NCI-H1105 (cell line): ENCODE measurements at places on chromosomes 11 and 22.

- DNase-seq, result no peak
These were observed 21.5 kb downstream of the PICALM start for GRCh38 chr11:86047275-86047991.

- DNase-seq, result peak; percentile 30
These were observed at the start of gene DEUP1 for GRCh38 chr11:93330446-93330984. TSS of gene DEUP1 (plus strand) at chr11:93330742. CDS start at chr11:93332260, 1,518 bp downstream.

GRCh38 chr22:28541137-28541536 is 138.5 kb downstream of the TTC28 start:
- DNase-seq, result no peak

DNA sequence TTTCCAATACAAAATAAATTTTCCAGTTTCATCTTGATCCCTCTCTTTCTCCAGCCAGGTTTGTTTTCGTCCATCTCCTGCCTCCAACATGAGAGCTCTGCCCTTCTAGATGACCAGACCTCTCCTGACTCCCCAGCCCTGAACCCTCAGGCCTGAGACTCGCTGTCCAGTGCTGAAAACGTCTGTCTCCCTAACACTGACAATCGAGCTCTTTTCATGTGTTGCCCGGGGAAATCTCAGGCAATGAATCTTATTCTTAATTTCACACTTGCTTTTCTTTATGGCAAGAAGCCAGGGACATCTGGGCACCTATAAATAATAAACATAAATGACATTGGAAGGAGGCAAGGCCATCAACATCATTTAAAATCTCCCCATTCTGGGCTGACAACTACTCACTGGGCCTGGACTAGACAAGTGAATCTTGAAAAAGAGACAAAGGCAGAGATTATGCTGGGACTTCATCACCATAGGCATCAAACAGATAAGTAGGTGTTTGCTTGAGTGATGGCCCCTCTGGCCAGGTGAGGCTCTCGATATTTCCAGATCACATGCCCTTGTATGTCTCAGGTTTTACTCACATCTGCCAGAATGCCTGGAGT is 274.5 kb upstream of the B3GAT1 start:
- DNase-seq, result no peak

DNA sequence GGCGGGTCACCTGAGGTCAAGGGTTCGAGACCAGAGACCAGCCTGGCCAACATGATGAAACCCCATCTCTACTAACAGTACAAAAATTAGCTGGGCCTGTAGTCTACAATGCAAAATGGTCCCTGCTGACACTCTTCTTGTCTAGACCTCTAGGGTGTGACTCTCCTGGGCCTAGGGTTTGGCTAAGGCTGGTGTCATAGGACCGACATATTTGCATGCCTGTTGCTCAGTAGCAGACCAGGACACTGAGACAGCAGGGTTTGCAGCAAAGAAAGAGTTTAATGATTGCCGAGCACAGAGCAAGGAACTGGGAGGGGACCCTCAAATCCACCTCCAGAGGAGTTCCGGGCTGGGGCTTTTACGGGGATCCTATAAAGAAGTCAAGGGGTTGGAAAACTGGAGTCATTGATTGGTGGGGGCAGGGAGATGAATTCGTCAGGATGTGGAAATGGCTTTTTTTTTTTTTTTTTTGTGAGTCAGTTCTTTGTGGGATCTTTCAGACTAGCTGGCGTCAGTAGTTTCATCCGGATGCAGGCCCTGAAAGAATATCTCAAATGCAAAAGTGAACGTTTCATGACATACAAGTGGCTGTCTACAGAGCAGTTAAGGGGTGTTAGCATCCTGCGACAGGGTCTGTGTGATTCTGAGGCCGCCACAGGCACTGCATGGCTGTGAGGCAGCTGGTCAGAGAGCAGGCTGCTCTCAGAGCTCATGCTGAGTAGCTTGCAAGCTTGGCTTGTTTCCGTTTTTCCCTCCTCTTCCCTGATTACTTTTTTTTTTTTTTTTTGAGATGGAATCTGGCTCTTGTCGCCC is 27.2 kb upstream of the A4GALT start:
- DNase-seq, result no peak

DNA sequence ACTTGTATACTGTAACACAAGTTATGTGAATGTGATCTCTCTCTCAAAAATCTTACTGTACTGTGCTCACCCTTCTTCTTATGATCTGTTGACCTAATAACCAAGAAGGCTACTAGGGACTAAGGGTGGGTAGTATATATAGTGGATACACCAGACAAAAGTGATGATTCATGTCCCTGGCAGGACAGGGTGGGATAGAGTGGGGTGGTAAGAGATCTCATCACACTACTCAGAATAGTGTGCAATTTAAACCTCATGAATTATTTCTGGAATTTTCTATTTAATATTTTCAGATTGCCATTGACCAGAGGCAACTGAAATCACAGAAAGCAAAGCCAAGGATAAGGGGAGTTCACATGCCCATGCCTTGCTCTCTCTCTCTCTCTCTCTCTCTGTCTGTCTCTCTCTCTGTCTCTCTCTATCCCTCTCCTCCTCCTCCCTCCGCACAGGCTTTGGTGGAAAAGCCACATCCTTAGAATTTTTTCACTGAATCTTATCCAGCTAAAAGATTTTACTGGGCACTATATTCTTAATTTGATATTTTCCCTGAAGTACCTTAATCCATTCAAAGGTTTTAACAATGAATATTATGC is 12.0 kb upstream of the STK33 start:
- DNase-seq, result no peak

GRCh38 chr22:22940961-22941605 is 53.5 kb downstream of the IGLL5 start:
- DNase-seq, result no peak

GRCh38 chr11:74255741-74256375 is 55.6 kb downstream of the P4HA3 start:
- peak; percentile 40 for DNase-seq

- peak; percentile 30 for DNase-seq
These were observed 4.2 kb downstream of the USP2 start for GRCh38 chr11:119377112-119377901.

DNA sequence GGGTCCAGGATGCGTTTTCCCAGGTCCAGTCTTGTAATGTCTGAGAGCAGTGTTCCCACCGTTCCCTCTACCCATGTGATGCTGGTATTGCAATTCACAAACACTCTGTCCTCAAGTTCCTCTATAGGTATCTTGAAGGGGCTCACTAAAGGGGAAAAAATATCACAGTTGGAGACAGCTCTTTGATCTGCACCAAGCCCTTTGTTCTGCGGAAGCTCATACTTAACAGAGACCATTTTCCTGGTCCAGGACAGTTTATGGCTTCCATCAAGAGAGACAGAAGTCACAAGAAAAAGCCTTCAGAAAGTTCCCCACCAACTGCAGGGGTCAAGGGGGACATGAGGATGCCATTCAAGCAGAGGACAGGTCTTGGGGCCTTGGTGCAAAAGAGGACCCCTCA is 2.1 kb downstream of the CD3D start:
- no peak for DNase-seq

DNA sequence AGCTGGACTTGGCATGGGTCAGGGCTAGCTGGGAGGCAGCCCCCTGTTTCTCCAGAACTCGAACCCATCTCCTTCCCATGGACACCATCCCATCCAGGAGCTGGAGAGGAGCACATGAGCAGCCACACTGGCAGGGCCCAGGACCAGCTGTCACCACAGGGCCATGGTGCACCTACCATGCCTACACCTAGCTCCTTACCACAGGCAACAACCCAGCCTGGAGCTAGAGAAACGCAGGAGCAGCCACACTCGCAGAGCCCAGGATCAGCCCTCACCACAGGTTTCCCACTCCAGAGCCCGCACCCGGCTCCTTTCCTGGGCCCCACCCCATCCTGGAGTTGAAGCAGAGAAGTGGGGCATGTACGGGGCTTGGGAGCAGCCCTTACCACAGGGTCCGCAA is 50.2 kb downstream of the GAB4 start:
- no peak for DNase-seq

DNA sequence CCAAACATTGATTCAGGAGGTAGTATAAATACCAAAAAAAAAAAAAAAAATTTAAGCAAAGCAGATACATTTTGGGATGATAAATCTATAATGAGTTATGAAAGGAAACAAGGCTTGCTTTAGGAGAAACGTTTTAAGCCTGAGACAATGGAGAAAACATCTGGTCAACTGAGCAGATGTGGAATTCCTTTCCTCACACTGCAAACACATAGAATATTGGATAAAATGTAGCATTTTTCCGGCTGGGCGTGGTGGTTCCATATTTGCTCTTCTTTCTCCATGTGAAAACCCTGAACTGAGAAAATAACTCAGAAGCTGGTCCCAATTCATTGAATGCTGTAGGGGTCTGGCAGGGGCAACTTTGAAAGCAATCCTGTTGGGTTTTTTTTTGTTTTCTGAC is 33.9 kb downstream of the ENDOD1 start:
- DNase-seq, result no peak

DNA sequence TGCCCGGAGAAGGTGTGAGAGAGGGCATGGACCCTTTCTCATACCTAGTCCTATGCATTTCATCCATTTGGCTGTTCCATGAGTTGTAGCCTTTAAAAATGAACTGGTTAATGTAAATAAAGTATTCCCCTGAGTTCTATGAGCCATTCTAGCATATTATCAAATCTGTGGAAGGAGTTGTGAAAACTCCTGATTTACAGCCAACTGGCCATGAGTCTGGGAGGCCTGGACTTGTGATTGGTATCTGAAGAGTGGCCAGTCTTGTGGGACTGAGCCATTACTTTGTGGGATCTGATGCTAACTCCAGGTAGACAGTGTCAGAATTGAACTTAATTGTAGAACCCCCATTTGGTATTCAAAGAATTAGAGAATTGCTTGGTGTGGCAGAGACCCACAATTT is 48.4 kb downstream of the FAM118A start:
- DNase-seq, result no peak

- DNase-seq, result peak; percentile 19
These were observed 24.7 kb downstream of the TNRC6B start for GRCh38 chr22:40202225-40202944.

GRCh38 chr11:73889019-73889418 is 12.2 kb downstream of the PAAF1 start:
- no peak for DNase-seq

GRCh38 chr11:85643191-85643614 is 4.6 kb upstream of the TMEM126A start:
- DNase-seq, result no peak

DNA sequence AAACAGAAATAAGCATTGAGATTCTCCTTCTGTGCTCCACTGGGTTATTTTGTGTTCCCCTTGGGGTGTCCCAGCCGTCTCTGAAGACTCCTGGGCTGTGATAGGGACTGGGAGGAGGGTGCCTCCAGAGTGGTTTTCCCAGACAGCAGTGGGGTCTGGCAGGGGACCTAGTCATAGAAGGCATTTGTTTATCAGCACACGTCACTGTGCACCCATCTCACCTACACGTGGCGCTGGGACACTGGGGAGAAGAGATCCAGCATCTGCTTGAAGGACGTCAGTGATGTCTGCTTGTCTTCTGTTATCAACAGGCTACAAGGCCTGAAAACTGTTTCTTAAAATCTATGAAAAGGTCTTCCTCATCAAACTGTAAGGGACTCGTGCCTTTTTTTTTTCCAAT is 34.2 kb upstream of the PICK1 start:
- no peak for DNase-seq

- DNase-seq, result no peak
These were observed 22.0 kb downstream of the JAML start for GRCh38 chr11:118202599-118203422.

DNA sequence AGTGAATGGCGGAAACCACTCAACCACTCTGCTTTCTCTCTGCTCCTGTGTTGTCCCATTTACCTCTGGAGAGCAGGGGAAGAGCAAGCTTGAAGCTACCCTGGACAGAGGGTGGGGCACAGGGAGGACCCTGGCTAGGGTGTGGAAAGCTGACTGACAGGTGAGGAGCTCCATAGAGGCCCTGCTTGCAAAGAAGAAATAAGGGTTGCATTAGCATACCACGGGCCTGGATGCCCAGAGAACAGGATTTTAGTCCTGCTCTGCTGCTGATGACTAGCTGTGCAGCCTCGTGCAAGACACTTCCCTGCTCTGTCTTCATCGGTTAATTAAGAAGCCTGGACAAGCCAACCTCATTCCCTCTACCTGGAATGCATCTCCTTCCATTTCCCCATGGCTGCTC is 135.0 kb downstream of the BUD13 start:
- DNase-seq, result no peak
